ENCODE measurements at places on chromosomes 4 and X.

GRCh38 chr4:34432706-34433105, 1811.6 kb downstream of the ARAP2 start:
- no peak for DNase-seq

GRCh38 chrX:48683411-48683982, at the start of gene WAS:
Gene WAS (plus strand): TSS chrX:48683799. CDS start chrX:48683854, 55 bp downstream.
- no peak for DNase-seq

DNA sequence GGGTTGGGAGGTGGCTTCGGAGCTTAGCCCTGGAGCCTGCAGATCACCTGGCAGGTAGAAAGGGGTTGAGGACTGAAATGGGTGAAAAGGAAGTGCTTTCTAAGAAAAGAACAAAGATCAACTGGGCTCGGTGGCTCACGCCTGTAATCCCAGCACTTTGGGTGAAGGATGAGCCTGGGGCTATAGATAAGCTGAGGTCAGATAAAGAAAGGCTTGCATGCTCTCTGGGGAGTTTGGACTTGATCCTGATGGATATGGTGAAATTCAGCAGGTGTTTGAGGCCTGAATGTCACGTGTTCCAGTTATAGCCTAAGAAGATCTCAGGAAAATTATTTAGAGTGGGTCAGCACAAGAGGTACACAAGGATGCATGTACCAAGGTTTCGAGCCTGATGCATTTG, 40.8 kb downstream of the SLC34A2 start:
- no peak for DNase-seq

GRCh38 chrX:11437642-11438379, 144.6 kb downstream of the AMELX start:
- no peak for DNase-seq

DNA sequence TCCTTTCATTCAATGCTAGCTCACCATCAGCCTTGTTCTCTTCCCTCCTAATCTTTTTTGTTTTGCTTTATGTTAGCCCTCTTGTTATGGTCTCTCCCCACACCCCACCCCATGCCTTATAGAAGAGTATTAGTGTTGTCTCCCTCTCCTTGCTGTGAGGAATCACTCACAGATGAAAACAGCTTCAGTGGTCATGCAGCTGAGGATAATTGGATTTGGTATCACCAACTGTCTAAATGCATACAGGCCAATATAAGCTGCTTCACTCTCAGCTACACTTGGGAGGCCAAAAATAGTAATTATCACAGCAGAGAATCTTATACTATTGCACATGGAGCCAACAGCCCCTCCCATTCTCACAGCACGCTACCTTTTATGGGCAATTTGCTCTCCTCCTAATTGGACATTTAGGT, 494.6 kb upstream of the FAM241A start:
- no peak for DNase-seq

- DNase-seq, result no peak
Measured at GRCh38 chr4:152508386-152508785, 27.5 kb downstream of the FBXW7 start.

DNA sequence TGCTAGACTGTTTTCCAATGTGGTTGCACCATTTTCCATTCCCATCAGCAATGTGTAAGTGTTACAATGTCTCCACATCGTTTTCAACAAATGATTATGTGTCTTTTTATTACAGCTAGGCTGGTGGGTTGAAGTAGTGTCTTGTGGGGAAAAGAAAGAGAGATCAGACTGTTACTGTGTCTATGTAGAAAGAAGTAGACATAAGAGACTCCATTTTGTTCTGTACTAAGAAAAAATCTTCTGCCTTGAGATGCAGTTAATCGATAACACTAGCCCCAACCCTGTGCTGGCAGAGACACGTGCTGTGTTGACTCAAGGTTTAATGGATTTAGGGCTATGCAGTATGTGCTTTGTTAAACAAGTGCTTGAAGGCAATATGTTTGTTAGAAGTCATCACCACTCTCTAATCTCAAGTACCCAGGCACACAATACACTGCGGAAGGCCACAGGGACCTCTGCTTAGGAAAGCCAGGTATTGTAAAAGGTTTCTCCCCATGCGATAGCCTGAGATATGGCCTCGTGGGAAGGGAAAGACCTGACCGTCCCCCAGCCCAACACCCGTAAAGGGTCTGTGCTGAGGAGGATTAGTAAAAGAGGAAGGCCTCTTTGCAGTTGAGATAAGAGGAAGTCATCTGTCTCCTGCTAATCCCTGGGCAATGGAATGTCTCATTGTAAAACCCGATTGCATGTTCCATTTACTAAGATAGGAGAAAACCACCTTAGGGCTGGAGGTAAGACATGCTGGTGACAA, 23.0 kb upstream of the UGT2B15 start:
- no peak for DNase-seq

GRCh38 chrX:39613482-39613995, 484.2 kb downstream of the BCOR start:
- no peak for DNase-seq

GRCh38 chrX:133005042-133005441, 46.6 kb upstream of the HS6ST2 start:
- DNase-seq, result no peak

Measured in HS-27A (cell line).